M059J (cell line): ENCODE measurements at places on chromosomes 1 and 21. TPM values are rescaled to one million over a fixed set of nuclear protein-coding genes. Genes with fewer than 3 reads are reported as not detected.
A peak's percentile ranks its signal among the peaks of the same experiment; 100 is the strongest.

GRCh38 chr1:56461158-56462127 lies 117.9 kb downstream of the PLPP3 start:
- DNase-seq = no peak

GRCh38 chr1:71037829-71038620 lies 9.6 kb downstream of the PTGER3 start:
- DNase-seq = no peak

Gene LDLRAD2
- total RNA-seq = not detected in 2 replicates

Gene POLR3GL
- 23.1 and 28.9 TPM in 2 replicates for total RNA-seq

- DNase-seq = peak; percentile 63
Observed at GRCh38 chr21:37153196-37153934, 80.3 kb downstream of the TTC3 start.

DNA sequence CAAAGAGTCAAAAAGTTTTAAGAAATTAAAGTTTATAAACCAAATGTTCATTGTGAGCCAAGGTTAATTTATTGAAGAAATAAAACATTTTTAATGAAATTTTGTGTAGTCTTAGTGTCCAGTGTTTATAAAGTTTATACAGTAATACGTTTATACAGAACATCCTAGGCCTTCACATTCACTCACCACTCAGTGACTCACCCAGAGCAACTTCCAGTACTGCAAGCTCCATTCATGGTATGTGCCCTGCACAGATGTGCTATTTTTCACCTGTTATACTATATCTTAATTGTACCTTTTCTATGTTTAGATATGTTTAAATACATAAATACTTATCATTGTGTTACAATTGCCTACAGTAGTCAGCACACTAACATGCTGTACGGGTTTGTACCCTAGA lies 33.6 kb downstream of the TYW3 start:
- DNase-seq = no peak
